ENCODE measurements at places on chromosomes 5 and 9. TPM values are rescaled to one million over a fixed set of nuclear protein-coding genes. Genes with fewer than 3 reads are reported as not detected.

KIF4B gene
- 0.23 TPM for polyA plus RNA-seq

DNA sequence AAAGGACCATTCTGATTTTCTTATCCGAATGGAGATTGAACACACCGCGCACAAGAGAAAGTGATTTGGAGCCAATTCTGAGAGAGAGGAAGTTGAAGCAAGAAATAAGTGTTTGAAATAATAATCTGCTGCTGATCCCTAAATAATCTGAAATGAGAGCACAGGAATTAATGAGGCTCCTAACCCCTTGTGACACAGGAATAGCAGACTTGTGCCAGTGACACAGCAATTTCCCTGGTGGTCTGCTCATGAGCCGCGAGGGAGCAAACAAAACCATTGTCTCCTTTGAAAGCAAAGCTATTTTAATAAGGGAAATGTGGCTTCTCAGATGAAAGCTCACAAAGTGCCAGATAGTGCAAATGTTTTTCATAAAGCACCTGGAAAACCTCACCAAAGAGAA is 936.1 kb upstream of the WWC1 start:
- DNase-seq: no peak

DNA sequence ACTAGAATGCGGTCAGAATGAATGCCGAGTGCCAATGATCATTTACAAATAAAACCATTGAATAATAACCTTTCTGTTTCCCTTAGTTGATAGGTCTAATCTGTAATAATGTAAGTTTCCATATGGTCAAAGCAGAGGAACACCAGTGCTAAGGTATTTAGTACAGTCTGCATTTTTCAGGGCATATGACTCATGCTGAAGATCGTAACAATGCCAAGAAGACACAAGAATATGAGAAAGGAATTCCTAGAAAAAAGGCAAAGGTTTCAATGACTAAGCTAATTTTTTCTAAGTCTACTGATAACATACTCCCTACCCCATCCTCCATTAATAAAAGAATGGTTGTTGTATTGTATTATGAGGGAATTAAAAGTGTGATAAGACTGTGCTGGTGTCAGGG is 2.8 kb downstream of the OR1L8 start:
- no peak for DNase-seq

DNA sequence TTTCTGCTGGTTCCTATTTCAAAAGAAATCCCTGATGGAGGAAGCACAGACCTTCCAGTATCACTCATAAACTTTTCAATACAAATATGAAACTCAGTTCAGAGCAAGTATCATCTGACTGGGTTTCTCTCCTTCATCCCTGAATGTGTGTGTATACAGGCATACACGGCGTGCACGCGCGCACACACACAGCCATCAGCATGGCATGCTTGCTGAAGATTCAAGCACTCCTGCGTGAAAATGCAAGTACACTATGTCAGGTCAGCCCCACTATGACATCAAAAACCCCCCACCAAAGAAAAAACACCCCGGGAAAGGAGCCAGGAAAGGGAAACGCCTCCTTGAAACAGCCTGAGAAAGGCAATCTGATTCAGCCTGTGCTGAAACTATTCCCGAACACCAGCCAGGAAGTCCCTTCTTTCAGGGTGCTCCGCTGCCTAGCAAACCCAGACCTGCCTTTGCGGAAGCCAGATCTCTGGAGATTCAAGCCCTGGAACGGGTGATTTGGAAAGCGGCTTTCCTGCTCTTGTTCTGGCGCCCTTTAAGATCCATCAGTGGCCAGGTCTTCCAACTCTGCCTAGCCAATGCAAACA is 831 bp downstream of the KLHL3 start:
- DNase-seq: no peak

All from renal cortex interstitium (tissue), 15 donors.